IMR-90 (cell line): ENCODE measurements at places on chromosomes 16 and 17. TPM values are rescaled to one million over a fixed set of nuclear protein-coding genes. Genes with fewer than 3 reads are reported as not detected.

DNA sequence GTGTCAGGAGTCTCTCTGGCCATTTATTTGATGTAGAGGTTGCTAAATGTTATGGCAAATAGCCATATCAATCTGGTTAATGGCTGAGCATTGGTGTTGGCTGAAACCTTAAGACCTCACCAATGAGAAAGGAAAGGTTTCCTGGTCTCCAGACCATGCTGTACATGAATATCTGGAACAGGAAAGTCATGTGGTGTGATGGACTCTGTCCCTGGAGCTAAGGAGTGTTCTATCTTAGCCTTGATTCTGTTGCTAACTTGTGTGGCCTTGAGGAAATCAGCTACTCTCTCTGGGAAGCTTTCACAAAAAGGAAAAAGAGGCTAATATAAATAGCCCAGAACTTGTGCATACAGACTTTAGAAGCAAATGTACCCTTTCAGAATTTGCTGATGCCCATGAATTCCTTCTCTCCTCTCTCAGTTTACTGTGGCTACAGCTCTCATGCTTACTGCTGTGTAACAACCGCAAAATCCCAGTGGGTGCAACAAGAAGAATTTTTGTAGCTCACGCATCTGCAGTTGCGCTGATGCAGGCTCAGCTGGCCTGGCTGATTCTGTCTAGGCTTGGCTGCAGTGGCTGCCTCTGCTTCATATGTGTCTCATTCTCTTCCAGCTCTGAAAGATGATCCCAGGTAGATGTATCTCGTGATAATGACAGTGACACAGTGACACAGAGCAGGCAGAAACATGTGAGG, 287.5 kb downstream of the NPIPA8 start:
- no peak for DNase-seq

DNA sequence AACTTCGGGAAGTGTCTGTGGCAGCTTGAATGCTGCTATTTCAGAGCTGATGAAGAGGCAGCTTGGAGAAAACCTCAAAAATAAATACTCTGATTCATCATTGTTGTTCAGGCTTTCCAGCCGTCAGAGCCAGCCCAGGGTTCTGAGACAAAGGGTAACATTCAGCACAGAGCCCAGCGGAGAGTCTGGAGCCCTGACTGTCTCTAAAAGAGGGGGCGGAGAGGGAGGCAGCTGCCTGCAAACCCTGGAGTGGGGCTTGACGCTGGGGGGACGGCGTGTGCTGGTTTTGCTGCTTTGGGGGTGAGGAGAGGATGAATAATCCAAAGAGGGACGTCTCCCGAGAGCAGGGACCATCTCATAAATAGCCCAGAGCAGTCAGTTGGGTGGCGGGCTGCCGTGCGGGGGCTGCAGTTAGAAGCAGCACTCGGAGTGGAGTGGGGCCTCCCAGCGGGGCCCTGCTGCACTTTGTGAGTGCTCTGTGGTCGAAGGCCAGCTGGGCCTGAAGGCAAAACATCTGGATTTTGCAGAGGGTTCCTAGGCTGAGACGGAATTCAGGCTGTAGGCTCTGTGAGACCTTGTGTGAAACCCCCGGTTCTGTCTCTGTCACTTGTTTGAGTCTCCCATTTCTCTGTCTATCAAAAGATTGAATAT, 237.8 kb downstream of the PRKCA start:
- peak; percentile 91 for DNase-seq

DNA sequence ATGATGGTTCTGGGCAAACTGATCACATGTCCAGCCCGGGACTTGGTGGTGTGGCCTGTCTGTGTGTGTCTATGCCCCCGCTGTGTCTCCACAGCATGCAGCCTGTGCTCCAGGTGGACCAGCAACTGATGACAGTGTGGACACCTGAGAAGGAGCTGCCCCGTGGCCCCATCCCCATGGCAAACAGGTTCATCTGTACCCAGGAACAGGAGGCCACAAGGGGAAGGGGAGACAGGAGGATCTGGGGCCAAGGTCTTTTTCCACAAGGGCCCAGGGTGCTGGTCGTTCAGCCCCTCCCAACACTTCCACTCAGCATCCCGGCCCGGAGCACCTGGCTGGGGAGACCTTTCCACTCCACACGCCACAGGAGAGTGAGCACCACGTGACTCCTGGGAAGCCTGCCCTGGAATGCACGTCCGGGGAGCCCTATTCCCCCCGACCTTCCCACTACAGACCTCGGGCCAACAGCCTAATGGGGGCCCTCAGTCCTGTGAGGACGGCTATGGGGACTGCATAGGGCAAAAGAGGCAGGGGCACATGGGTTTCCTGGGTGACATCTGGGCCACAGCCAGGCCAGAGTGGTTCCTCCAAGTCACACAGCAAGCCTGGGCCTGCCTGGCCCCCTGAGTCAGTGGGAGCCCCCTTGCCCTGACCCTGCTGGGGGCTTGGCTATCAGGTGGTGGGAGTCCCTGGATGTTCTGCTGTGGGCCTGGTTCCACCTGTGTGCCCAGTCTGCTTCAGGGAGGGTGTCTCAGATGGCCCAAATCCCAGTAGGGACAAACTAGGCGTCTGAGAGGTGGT, 20.8 kb upstream of the NXPH3 start:
- no peak for DNase-seq

DNA sequence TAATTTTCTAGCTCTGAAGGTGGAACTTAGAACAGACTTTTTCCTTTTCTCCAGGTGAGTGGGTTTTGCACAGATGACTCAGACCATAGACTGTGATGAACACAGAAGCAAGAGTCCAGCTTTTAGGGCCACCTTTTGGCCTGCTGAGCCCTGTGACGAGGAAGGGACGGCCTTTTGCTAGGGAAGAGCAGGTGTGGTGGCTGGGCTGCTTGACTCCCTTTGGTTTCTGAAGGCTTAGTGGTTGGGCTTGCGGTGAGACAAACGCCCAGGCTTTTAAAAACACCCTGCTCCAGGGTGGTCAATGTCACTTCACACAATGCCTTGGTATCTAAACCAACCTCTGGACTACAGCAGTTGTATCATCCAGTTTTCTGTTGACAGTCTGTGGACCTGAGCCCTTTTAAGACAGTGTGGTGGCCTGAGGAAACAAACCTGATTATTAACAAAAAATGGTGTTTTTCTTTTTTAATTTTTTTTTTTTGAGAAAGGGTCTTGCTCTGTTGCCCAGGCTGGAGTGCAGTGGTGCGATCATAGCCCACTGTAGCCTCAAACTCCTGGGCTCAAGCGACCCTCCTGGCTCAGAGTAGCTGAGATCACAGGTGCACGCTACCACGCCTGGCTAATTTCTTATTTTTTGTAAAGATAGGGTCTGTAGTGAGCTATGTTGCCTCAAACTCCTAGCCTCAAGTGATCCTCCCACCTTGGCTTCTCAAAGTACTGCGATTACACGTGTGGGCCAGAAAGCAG, 134.0 kb downstream of the SNX29 start:
- no peak for DNase-seq

- DNase-seq, result no peak
Observed at GRCh38 chr17:16339959-16340358, 13.3 kb downstream of the CENPV start.

The WDR81 gene
- 3.0 and 3.9 TPM in 2 replicates for total RNA-seq
